ENCODE measurements at places on chromosomes 3 and 15.

DNA sequence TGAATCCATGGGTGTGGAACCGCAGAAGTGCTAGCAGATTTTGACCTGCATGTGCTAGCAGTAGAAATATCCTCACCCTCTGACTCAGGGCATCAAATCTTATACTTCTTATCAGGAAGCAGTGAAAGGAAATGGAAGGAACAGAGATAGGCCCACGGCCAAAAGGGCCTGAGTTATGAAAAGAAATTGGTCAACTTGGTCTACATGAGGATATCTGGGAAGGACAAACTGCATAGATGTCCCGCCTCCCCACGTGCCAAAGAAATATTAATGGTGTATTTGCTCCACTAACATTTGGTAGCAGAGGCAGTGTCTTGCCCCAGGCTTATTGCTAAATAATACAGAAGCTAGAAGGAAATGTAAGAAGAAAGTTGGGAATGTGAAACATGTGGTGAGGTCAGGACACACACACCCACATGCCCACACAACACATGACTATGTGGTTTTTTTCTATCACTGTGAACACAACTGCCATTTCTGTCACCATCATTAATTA lies 93.6 kb upstream of the COL8A1 start:
- no peak for DNase-seq

DNA sequence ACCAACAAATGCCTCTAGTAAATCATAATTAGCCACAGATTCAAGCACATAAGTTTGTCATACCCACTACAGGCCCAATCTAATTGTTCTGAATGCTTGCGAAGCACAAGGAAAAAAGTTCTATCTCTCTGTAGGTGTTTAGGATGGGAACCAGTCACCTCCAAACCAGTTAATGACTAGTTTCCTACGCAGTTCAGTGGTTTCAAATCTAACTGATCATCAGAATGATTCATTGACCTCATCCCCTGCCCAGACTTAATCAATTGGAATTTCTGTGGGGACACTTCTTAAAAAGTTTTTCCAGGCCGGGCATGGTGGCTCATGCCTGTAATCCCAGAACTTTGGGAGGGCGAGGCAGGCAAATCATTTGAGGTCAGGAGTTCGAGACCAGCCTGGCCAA lies 24.3 kb upstream of the MASP1 start:
- DNase-seq, result no peak

DNA sequence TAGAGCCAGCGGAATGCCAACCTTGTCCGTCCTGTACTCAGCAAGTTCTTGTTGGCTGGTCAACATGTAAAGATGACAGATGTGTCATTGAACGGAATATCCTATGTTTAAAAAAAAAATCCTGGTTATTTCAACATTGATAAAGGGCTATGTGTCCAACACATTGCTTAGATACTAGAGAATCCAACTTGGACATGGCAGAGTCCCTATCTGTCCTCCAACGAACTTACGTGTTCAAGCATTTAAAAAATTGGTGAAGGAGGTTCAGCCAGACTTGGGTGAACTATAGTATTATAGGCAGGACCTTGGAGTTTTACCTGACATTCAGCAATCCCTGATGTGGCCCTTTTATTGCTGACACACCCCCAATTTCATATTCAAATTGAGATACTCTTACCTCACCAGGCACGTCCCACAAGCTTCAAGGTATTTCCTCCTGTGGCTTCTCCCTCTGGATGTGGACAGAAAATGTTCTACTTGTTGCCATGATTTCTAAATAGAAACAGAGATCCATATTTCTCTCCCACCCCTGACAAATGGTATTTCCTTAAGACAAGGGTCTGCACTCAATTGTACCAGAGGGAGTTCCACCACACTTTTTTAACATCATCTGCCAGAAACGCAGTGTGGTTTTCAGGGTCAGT lies 207.7 kb upstream of the TPM1 start:
- no peak for DNase-seq

DNA sequence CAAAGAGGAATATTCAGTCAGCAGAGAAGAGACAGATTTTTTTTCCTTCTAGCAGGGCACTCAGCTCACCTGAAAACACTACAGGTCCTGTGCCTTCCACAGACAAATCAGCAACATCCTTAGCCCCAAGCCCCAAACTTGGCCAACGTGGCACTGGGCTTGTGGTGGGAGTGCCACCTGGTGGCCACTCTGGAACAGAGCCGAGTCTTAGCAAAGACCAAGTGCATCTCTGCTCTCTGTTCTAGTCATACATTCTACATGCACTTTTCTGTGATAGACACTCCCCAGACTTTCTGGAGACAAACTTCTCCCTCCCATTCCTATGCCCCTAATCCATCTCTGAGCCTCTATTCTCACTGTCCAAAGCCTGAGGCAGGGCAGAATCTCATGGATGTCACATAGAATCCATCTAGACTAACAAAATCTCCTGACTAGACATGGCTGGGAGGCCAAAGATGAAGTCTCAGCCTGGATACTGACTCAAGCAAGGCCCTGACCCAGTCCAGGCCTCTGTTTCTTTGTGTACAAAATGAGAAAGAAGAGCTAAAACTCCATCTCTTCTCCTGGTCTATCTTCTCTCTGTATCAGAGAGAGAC lies 5.1 kb upstream of the SEMA7A start:
- peak; percentile 57 for DNase-seq

DNA sequence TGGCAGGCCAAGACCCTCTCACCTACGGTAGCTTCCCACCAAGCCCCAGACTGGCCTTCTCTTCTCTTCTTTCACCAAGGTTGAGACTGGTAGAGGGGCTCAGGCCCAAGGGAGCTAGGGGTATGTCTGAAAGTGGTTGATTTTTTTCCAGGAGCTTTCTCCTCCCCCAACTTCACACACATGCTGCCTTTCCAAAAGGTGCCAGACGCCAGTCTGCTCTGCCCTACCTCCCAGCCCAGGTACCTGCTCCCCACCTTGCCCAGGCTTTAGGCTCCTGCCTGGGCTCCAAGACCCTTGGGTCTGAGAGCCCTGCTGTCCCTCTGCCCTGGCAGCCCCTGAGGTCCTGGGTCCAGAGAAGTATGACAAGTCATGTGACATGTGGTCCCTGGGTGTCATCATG lies 28.4 kb downstream of the MAPKAPK3 start:
- DNase-seq, result no peak

DNA sequence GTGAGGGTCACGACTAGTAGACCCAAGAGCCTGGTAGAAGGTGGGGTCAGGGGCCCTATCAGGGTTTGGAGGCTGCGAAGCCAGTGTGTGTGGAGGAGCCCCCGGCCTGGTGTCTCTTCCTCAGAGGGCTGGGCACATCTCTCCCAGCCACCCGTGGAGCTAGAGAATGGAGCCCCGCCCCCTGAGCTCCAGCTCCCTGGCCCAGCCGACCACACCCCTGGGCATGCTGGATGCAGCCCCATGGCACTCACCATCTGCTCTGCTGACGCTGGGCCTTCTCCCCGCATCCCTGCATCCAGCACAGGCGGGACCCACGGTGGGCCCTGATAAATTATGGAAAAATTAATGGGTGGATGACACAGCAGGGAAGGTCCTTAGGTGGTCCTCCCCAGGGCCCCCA lies 17.5 kb downstream of the ANKRD63 start:
- DNase-seq, result no peak

Data from C1 segment of cervical spinal cord (tissue), 14 donors.